ENCODE measurements at places on chromosomes 16 and 17.

DNA sequence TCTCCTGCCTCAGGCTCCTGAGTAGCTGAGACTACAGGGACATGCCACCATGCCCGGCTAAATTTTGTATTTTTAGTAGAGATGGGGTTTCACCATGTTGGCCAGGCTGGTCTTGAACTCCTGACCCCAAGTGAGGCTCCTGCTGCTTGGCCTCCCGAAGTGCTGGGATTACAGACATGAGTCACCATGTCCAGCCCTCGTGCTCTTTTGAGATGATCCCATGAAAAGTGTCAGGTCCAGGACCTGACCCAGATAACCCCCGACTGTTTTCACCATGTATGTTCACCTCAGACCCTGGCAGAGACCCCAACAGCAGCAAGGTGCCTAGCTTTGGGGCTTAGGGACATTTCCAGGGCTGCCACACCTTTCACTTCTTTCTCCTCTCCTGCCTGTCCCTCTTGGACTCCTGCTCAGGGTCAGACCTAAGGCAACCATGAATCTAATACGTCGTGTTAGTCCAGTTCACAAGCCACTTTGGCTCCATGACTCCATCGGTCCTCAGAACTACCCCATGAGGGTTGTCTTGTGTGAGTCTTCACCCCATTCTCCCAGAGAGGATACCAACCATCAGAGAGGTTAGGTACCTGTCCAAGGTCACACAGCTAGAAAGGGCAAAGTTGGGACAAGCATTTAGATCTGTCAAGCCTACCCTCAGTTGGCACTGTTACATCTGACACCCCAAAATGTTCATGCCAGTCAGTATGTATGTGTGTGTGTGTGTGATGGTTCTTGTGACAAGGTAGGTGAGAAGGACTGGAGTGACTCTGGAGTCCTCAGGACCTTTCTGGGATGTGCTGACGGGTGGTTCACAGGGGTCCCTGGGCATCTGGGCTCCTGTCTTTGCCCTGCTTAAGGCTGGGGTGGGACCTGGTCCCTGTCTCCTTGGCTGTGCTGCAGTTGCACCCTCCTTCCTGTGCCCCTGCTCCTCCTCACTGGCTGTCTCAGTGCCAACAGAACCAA is 23.1 kb upstream of the MAP3K14 start:
- no peaks in the 10 kb centered on the region for H3K4me1 ChIP-seq
- DNase-seq: no peak
- H3K27me3 ChIP-seq: no peaks in the 10 kb centered on the region
- H3K36me3 ChIP-seq: no peaks in the 10 kb centered on the region
- H3K27ac ChIP-seq: no peak overlapping the region
- no peak overlapping the region for H3K4me3 ChIP-seq

DNA sequence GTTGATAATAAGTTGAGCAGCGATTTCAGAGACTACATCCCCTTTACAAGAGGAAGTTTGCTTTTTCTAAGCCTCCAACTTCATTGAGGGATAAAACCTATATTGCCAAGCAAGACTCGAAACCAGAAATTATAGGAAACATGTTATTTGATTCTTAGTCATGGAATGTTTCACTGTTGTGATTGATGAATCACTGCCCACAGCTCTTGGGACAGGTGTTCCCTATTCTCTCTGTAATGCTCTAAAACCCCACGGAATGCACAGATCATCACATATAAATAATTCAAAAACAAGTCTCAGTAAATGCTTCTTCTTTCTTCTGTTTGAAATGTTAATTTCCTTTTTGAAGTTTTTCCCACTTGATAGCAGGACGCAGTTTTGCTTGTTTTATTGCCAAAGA is 809.5 kb upstream of the GOT2 start:
- no peaks in the 10 kb centered on the region for H3K36me3 ChIP-seq
- no peak overlapping the region for H3K4me3 ChIP-seq
- H3K27me3 ChIP-seq: no peaks in the 10 kb centered on the region
- no peak for DNase-seq

DNA sequence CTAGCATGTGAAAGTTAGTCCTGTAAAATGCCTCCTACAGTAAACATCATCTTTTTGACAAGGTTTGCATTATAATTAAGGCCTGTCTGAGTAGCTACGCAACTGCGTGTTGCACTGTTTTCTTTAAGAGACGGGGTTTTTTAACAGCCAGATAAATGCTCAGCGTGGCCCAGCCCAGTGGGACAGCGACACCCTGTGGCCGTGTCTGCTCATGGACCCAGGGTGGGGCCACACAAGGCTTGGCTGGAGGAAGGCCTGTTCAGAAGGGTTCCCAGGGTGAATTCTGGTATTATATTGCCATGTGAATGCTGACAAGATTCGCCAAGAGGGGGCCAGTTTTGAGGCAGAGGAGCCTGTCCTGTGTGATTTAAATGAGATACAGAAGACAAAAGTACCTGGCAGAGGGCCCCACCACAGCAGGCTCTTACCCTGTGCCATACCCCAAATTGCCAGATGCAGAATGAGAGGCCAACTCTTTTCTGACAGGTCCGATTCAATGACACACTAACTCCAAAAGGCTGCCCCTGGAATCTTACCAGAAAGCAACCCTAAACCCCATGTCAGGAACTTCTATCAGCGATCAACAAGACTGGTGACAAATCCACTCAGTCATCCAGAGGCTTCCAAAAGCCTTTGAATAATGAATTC is 65.9 kb upstream of the IRX6 start:
- no peaks in the 10 kb centered on the region for H3K36me3 ChIP-seq
- H3K27me3 ChIP-seq: no peaks in the 10 kb centered on the region
- H3K4me3 ChIP-seq: no peak overlapping the region
- H3K27ac ChIP-seq: peak overlapping the region; percentile 40
- no peaks in the 10 kb centered on the region for H3K4me1 ChIP-seq

GRCh38 chr17:51995797-51996403 is 162.6 kb downstream of the CA10 start:
- no peak for DNase-seq
- no peak overlapping the region for H3K27ac ChIP-seq
- no peak overlapping the region for H3K4me3 ChIP-seq
- no peaks in the 10 kb centered on the region for H3K36me3 ChIP-seq
- no peaks in the 10 kb centered on the region for H3K4me1 ChIP-seq

DNA sequence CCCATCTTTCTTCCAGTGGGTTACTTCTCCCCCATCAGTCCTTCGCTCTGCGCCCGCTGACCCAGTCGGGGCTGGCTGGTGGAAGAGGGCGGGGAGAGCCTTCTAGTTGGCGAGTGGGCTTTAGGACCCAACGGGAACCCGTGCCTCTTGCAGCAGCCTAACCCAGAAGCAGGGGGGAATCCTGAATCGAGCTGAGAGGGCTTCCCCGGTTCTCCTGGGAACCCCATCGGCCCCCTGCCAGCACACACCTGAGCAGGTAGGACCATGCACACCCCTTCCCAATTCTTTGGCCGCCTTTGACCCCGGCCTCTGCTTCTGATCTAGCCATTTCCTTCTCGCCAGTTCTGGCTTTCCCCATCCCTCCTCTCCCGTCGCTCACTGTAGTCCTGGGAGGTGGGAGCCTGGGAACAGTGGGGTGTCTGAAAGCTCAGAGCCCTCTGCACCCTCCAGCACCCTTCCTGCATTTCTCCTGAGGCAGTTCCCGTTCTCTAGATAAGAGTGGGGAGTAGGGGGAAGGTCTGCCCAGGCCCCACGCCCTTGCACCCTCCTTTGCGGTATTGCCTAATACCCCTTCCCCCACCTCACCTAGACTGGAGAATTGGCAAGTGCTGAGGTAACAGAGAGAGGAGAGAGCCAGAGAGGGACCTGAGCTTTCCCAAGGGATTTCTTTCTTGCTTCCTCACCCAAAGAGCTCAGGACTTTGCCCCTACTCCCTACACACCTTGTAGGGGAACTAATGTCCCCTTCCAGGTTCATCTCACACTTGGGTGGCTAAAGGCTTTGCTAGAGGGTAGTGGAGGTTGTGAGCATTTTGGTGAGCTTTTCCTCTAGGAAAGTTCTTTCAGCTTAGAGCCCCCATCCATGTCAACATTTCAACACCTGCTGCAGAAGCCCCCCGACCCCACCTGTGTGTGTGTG is at the start of gene RARA:
Gene RARA, plus strand, starts transcription at position 150 of the 918 bp plus-strand sequence. CDS start 22,039 bp downstream, outside the sequence.
- peak within 1 kb of the TSS; percentile 62 for H3K4me3 ChIP-seq
- H3K27ac ChIP-seq: peak within 1 kb of the TSS; percentile 97
- peak; percentile 68 for DNase-seq
- H3K27me3 ChIP-seq: no peaks in the 10 kb centered on the region
- H3K4me1 ChIP-seq: peaks cover 78% of the 10 kb centered on the region

DNA sequence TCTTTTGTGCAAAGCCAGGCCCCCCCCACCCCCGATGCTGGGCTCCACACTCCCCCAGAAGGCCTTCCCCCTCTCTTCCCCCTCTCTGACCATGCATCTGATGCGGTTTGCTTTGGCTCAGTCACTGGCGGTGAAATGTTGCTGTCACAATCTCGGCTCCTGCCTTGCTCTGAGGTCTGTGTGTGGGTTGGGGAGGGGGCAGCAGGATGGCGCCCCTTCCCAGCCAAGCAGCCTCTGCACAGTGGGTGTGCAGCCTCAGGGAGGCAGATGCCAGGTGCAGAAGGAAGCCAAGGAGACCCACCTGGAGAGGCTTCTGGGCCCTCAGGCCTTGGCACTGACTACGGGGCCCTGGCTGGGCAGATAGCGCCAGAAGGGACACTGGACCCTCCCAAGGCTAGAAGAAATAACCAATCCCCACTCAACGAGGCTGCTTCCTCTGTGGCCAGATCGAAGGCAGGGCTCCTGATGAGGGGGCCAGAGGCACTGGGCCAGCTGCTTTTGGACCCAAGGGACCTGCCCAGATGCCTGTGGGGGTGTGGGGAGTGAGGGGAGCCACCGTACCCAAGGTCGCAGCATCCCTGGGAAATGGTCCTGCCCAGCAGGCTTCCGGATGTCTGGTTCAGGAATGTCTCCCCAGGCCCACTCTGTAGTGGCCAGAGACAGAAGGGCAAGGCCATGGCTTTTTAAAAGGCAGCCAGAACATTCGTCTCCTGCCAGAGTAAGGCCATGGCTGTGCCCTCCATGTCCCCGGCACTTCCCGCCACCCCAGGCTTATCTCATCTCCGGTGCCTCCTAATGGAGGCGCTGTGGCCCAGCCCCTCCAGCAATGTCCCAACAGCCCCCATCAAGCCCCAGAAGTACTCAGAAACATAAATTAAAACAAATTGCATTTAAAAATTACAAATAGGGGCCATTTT is 43.4 kb upstream of the SLC38A10 start:
- H3K27me3 ChIP-seq: no peaks in the 10 kb centered on the region
- H3K4me3 ChIP-seq: no peak overlapping the region
- no peak for DNase-seq
- H3K27ac ChIP-seq: peak overlapping the region; percentile 41
- peaks cover 40% of the 10 kb centered on the region for H3K4me1 ChIP-seq
- no peaks in the 10 kb centered on the region for H3K36me3 ChIP-seq

GRCh38 chr17:45022655-45023339 is 28.6 kb downstream of the DCAKD start:
- peaks cover 15% of the 10 kb centered on the region for H3K4me1 ChIP-seq
- no peak for DNase-seq
- peaks cover 11% of the 10 kb centered on the region for H3K36me3 ChIP-seq
- no peak overlapping the region for H3K4me3 ChIP-seq
- H3K27ac ChIP-seq: no peak overlapping the region

GRCh38 chr16:20137194-20137593 is 63.5 kb upstream of the GPR139 start:
- H3K4me3 ChIP-seq: no peak overlapping the region
- no peak overlapping the region for H3K27ac ChIP-seq
- H3K27me3 ChIP-seq: no peaks in the 10 kb centered on the region

DNA sequence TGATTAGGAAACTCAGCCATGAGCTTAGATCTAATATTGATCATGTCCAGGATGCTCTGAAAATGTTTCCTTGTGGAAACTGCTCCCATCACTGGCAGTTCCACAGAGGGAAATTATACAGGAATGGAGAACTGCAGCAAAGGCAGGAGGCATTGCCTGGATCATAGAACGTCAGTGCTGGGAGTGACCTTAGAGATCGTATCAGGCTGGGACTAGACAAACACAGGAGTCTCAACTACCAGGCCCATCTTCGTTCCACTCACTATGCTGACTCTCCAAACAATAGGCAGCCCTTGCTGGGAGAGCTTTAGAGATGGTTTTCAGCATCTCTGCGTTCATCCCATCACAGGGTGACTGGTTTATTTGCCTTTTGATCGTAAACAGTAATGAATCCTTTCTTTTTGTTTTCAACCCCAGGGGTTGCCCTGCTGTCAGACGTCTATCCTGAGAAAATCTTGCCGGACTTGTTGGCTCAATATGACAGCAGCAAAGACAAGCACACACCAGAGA is 130.3 kb downstream of the TANGO6 start:
- H3K27me3 ChIP-seq: no peaks in the 10 kb centered on the region
- no peak overlapping the region for H3K4me3 ChIP-seq
- H3K36me3 ChIP-seq: peaks cover 3% of the 10 kb centered on the region
- no peak overlapping the region for H3K27ac ChIP-seq

DNA sequence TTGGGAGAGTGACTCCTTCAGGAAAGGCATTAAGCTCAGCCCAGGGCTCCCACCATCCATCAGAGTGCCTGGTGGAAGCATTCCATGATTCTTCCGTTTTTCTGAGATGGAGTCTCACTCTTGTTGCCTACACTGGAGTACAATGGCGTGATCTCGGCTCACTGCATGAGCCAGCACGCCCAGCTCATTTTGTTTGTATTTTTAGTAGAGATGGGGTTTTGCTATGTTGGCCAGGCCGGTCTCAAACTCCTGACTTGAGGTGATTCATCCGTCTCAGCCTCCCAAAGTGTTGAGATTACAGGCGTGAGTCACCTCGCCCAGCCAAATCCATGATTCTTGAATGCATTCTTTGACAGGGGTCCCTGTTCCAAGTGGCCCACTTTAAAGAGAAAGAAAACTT is 23.1 kb downstream of the MIS12 start:
- H3K27ac ChIP-seq: no peak overlapping the region
- no peak overlapping the region for H3K4me3 ChIP-seq
- H3K27me3 ChIP-seq: no peaks in the 10 kb centered on the region
- DNase-seq: no peak
- H3K4me1 ChIP-seq: no peaks in the 10 kb centered on the region

- no peaks in the 10 kb centered on the region for H3K36me3 ChIP-seq
- H3K4me1 ChIP-seq: no peaks in the 10 kb centered on the region
- no peaks in the 10 kb centered on the region for H3K27me3 ChIP-seq
- H3K4me3 ChIP-seq: no peak overlapping the region
Observed at GRCh38 chr16:79801646-79802045, 201.1 kb upstream of the MAF start.

DNA sequence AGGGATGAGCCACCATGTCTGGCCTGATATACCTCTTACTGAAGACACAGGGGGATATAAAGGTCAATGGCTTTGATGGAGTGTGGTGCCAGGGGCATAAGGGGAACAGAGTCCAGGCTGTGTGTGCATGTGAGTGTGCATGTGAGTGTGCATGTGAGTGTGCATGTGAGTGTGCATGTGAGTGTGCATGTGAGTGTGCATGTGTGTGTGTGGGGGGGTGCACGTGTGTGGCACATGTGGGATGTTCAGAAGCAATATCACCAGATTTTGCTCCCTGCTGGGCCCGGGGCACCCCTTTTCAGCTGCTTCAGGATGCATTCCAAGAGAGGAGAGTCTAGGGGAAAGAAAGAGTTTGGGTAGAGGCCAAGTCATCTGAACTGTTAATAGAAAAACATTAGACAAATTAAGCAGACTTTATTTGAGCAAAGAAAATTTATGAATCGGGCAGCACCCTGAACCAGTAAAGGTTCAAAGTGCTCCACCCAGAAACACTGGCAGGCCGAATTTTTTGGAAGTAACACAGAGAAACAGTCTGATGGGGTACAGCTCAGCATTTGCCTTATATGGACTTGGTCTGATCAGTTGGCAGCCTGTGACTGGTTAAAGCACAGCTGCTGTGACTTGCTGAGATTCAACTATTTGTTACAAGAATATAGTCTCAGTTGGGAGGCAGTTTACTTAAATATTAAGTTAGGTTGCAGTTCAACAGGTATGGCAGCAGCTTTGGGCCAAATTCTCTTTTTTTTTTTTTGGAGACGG is 9.7 kb downstream of the CHST5 start:
- no peaks in the 10 kb centered on the region for H3K4me1 ChIP-seq
- no peak overlapping the region for H3K4me3 ChIP-seq
- H3K36me3 ChIP-seq: no peaks in the 10 kb centered on the region
- no peak for DNase-seq
- no peak overlapping the region for H3K27ac ChIP-seq
